ENCODE measurements at places on chromosomes 3 and 15.

DNA sequence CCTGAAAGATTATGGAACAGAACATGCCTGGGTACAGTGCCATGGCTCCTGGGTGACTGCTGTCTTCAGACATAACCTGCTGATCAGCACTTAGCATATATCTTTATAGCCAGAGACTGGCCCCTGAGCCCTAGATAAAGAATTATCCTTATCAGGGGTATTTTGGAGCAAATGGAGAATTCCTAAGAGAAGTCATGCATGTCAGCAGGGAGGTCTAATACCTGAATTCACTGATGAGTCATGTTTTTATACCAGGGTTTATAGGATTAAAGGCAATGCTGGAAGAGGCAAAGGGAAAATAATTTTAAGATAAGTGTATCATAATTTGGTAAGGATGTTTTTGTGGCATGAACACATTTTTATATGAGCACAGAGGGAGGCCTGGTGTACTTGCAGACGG, 159.8 kb downstream of the ADAMTSL3 start:
- no peak for DNase-seq

GRCh38 chr3:177295116-177295515, 97.8 kb upstream of the TBL1XR1 start:
- no peak for DNase-seq

GRCh38 chr3:198030125-198030524, 70.1 kb downstream of the LMLN start:
- DNase-seq = no peak

DNA sequence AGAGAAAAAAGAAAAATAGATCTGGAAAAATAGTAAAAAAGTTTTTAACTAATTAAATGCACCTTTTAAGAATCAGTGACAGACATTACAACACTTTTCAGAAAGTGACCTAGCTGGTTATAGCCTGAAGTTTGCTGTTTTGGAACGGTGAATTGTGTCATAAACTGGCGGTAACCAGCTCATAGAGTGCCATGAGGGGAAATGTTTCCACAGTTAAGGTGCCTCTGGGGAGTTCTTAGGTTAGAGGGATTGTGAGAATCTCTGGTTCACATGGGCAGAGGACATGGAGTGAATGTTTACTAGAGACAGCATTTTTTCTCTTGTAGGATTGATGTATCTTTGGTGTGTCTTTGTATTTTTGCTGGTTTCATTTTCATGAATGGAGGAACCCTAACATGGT, 2.8 kb downstream of the TBC1D23 start:
- no peak for DNase-seq

GRCh38 chr3:69665026-69665737, 74.1 kb upstream of the MITF start:
- no peak for DNase-seq

DNA sequence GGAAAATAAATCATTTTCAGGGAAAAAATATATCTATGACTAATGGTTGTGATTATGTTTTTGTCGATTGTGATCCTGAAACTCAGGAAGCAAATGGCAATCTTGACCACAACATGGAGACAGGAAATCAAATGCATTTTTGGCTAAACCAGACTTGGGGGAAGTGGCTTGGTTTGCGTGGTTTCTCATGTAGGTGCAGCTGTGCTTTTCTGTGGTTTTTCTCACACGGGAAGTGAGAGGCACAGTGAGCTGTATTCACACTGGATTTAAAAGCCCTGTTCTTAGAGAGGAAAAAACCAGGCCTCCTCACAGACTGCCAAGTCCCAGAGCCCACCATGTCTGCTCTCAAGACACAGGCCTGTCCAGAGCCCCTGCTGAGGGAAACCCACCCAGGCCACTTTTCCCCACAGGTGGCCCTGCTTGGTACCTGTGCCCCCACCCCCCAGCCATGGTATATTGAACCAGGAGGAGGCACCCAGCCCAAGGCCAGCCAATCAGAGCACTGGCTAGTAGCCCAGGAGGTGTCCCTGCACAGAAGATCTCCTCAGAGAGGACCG, 46.1 kb downstream of the BTD start:
- peak; percentile 32 for DNase-seq

- DNase-seq = no peak
Measured at GRCh38 chr3:195160257-195160898, 110.6 kb downstream of the XXYLT1 start.

- no peak for DNase-seq
Measured at GRCh38 chr3:25863011-25863415, 73.1 kb downstream of the OXSM start.

DNA sequence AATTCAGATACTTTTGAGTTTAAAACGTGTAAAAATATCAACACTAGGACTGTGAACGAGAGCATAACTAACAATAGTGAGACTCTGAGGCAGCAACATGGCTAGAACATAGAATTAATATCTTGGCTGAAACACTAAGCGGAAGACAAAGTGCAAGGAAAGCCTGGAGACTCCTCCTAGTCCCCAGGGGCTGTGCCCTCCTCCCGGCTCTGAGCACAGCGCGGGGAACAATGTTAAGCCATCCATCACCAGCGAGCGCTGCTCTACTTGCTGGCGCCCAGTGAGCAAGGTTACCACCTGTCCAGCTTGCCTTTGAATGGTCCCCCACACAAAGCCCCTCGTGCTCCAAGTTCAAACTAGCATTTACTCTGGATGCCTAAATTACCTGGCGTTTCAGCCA, 436.9 kb downstream of the FOXP1 start:
- DNase-seq = no peak

DNA sequence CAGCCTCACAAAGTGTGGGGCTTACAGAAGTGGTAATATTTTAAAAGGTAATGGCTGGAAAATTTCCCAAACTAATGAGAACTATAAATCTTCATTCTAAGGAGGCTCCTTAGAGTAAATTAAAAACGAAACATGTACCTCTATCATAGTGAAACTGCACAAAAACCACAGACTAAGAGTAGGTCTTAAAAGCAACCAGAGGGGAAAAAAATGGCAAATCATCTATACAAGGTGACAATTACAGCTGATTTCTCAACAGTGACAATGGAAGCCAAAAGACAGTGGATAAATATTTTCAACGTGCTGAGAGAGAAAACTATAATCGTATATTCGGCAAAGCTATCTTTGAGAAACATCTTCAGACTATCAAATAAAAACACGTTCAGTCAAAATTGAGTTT, 20.6 kb downstream of the HEG1 start:
- DNase-seq = no peak

DNA sequence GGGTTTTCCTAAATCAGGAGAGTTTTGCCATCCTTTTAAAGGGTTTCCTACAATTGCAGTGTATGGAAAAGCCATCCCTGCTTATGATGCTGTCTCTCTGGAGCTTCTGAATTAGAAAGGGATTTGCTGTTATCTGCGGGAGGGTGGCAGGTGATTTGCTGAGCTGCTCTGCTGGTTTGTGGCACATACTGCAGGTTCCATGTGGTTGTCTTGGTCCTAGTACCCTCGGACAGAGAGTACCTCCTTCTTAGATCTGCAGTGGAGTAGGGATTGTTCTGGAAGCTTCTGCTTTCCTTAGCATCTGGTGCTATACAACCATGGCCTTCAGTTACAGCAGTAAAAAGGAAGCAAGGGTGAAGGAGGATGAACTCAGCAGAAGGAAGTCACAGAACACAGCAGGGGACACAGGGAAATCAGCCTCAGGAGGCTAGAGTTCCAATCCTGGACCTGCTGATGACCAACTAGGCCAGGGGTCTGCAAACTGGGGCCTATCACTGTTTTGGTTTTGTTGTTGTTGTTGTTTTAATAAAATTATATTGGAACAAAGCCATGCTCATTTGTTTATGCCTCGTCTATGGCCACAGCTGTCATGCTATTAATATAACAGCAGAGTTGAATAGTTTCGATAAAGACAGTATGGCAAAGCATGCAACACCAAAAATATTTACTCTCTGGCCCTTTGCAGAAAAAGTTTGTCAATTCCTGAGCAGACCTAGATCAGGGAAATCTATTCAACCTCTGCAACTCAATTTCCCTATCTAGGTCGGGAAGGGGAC, 39.5 kb downstream of the STARD5 start:
- DNase-seq = no peak

Data from activated B cell treated with CpG ODN at 0.5 μM for 24 hours (primary cell).